ENCODE measurements at places on chromosomes 13 and 19.

DNA sequence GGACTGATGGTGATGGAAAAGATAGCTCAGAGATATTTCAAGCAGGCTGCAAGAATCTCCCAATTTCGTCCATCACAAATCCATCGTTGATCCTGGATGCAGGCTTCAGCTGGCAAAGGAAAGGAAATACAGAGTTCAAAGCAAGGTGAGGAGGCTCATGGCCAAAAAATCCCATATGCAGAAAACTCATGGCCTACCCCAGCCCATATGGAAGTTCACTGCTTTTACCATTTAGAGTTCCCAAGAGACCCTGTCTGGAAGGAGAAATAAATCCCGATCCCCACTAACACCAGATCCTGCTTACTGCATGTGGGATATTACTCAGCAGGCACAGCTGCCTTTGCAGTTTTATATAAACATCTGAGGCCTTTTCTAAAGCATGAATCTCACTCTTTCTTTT lies 412.9 kb upstream of the SPRY2 start:
- no peak for DNase-seq

DNA sequence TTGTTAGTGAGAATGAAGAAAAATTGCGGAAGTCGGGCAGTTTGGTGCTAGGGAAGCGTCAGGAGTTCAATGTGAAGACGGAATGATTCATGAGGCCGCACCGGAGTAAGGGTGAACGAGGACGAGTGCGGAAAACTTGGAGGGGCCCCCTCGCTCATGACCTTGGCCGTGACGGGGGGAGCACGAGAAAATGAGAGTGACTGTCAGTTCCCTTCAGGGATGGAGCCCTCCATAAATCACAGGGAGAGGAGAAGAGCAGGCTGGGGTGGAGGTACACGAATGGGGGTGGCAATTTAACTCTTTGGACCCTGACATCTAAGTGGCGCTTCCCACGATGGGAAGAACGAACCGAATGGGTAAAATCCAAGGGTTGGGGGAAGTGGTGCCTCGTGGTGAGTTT lies 486.4 kb downstream of the TSHZ3 start:
- DNase-seq: no peak

- DNase-seq: no peak
Observed at GRCh38 chr13:52665325-52665724, 12.7 kb downstream of the SUGT1 start.

- DNase-seq: no peak
Observed at GRCh38 chr19:30255791-30256495, 116.2 kb upstream of the ZNF536 start.

- no peak for DNase-seq
Observed at GRCh38 chr13:47136504-47136941, 239.7 kb upstream of the HTR2A start.

GRCh38 chr13:40317980-40318327 lies 348.5 kb downstream of the FOXO1 start:
- no peak for DNase-seq
